Neural crest cell (in vitro differentiated cells): ENCODE measurements at places on chromosomes 12 and 14. TPM values are rescaled to one million over a fixed set of nuclear protein-coding genes. Genes with fewer than 3 reads are reported as not detected.

- no peak overlapping the region for H3K27ac ChIP-seq
- H3K36me3 ChIP-seq = peaks cover 47% of the 10 kb centered on the region
- no peak for DNase-seq
- H3K4me3 ChIP-seq = no peak overlapping the region
- peaks cover 18% of the 10 kb centered on the region for H3K4me1 ChIP-seq
- no peaks in the 10 kb centered on the region for H3K27me3 ChIP-seq
Observed at GRCh38 chr14:56168007-56168616, 49.9 kb downstream of the PELI2 start.

The BTBD6 gene
- total RNA-seq = 33.6 and 36.6 TPM in 2 replicates

DNA sequence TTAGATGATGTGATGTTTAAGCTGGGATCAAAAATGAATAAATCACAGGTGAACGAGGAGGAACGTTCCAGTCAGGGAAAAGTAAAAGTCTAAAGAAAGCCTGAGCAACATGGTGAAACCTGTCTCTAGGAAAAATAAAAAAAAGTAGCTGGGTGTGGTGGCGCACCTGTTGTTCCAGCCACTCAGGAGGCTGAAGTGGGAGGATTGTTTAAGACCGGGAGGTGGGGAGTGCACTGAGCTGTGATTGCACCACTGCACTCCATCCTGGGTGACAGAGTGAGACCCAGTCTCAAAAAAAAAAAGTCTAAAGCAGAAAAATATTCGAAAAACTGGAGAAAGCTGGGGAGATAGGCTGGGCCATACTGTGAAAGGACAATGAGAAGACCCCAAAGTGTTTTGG lies 39.2 kb upstream of the SOCS2 start:
- H3K36me3 ChIP-seq = no peaks in the 10 kb centered on the region
- no peak for DNase-seq
- H3K27ac ChIP-seq = no peak overlapping the region
- no peaks in the 10 kb centered on the region for H3K27me3 ChIP-seq
- no peak overlapping the region for H3K4me3 ChIP-seq
- H3K4me1 ChIP-seq = no peaks in the 10 kb centered on the region

DNA sequence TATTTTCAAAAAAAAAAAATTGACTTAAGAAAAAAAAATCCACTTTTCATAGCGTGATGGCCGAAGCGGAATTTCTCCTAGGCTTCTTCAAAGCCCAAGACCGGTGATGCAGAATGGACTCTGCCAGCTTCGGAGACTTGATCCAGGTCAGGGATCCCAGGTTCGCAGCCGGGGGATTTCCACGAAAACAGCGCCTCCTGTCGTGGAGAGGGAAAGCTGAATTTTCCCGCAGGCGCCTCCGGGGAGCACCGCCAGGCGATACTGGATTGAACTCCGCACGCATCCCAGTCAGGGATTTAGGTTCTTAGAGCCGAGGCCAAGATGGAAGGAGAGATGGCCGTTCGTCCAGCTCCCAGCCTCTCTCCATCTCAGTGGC lies 2.1 kb downstream of the TTC6 start:
- H3K27ac ChIP-seq = no peak overlapping the region
- peaks cover 97% of the 10 kb centered on the region for H3K27me3 ChIP-seq
- no peak for DNase-seq
- no peaks in the 10 kb centered on the region for H3K36me3 ChIP-seq
- H3K4me1 ChIP-seq = peaks cover 29% of the 10 kb centered on the region

GRCh38 chr12:52867642-52868041 lies 18.8 kb upstream of the KRT78 start:
- H3K36me3 ChIP-seq = no peaks in the 10 kb centered on the region
- H3K4me1 ChIP-seq = peaks cover 4% of the 10 kb centered on the region
- H3K27ac ChIP-seq = no peak overlapping the region
- peaks cover 10% of the 10 kb centered on the region for H3K27me3 ChIP-seq
- H3K4me3 ChIP-seq = no peak overlapping the region
- DNase-seq = no peak

GRCh38 chr12:118136559-118137003 lies 657 bp downstream of the PEBP1 start:
- peak overlapping the region; percentile 97 for H3K27ac ChIP-seq
- peaks cover 36% of the 10 kb centered on the region for H3K4me1 ChIP-seq
- DNase-seq = peak; percentile 16
- peaks cover 15% of the 10 kb centered on the region for H3K36me3 ChIP-seq
- H3K27me3 ChIP-seq = no peaks in the 10 kb centered on the region
